Omental fat pad (tissue), 4 donors: ENCODE measurements at places on chromosomes 12 and 14.
A peak's percentile ranks its signal among the peaks of the same experiment; 100 is the strongest.

DNA sequence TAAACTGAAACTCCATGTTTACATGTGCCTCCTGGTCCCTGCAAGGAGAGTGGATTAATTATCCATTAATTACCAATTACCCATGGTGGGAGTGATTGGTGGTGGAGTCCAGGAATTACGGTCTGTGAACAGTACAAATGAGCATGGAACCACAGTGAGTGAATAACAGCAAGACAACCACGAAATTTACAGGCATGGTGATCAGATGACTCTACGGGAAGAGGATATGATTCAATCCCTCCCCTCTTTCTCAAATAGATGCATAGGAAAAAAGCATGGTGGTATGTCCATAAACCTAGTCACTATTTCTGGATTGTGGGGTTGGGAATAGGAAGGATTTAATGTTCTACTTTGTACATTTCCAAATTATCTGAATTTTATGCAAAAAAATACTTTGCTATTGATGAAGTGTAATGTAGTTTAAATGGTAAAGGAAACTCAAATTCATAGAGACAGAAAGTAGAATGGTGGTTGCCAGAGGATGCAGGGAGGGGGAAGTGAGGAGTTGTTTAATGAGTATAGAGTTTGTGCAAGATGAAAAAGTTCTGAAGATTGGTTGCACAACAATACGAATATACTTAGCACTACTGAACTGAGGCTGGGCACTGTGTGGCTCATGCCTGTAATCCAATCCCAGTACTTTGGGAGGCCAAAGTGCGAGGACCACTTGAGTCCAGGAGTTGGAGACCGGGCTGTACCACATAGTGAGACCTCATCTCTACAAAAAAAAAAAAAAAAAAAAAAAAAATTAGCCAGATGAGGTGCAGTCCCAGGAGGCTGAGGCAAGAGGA lies 41.2 kb upstream of the C12orf75 start:
- DNase-seq: no peak

GRCh38 chr12:109016978-109017377 lies 3.9 kb downstream of the SVOP start:
- no peak for DNase-seq

- no peak for DNase-seq
Observed at GRCh38 chr12:110937104-110937641, 16.8 kb upstream of the MYL2 start.

GRCh38 chr12:65879878-65880277 lies 55.6 kb downstream of the HMGA2 start:
- DNase-seq: no peak

DNA sequence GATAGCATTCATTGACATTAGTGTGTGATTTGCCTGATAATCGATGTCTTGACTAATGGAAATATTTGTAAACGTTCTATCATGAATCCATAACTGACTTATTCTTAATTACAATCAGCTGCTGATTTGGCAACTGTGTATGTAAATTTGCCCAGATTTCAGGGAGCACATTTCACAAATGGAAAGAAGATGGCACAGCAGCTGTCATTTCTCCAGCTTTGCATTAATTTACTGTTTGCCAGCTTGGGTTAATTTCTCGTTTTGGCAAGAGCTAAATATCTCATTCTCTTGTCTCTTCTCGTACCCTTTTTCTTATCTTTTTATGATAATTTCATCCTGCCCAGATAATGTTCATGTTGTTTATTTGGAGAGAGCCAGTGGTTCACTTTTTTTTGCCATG lies 22.9 kb downstream of the TDP1 start:
- DNase-seq: no peak

DNA sequence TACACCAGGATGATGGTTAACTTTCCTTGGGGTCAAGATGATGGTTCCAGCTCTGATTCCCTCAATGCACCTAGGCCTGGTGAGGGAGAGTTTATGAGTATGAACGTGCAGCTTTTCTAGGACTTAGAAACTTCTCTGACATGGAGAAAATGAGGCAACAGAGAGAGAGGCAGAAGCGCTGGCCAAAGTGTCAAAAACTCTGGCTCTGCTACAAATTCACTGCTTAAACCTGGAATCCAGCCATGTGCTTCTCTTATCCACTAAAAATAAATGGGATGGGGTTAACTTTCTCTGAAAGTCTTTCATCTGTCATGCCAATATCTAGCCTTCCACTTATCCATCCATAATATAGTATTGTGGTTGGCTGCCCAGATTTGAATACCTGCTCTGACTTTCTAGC lies 568.7 kb downstream of the MED13L start:
- DNase-seq: no peak

- DNase-seq: no peak
Observed at GRCh38 chr14:72528059-72528862, 365.6 kb downstream of the DPF3 start.

GRCh38 chr14:20435582-20436362 lies at the start of gene KLHL33:
TSS of gene KLHL33 (minus strand) at chr14:20436166. CDS start at chr14:20435811, 355 bp downstream.
- no peak for DNase-seq

- DNase-seq: no peak
Observed at GRCh38 chr12:119500209-119500608, 93.4 kb upstream of the TMEM233 start.

GRCh38 chr12:118376089-118377020 lies at the start of gene SUDS3:
TSS of gene SUDS3 (plus strand) at chr12:118376555. CDS start at chr12:118376692, 137 bp downstream.
- peak; percentile 92 for DNase-seq

GRCh38 chr12:92439420-92439805 lies 263.4 kb upstream of the PLEKHG7 start:
- DNase-seq: no peak

- no peak for DNase-seq
Observed at GRCh38 chr14:105128059-105128458, 40.5 kb downstream of the JAG2 start.

DNA sequence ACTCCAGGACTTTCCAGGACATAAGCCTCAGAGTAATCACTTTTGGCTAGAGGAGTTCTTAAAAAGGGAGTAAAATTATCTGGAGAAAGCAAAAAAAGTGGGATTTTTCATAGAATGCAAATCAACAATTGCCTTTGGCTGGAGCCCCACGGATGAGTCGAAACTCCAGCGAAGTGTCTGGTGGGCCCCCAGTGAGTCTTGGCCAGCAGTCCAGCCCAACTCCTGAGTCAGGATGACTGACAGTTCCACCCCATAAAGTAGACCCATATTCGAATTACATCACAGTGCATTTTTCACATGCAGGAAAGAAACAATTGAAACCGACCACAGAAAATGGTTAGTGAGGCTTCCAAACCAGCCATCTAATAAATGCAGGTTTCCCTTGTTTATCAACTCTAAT lies 265.7 kb downstream of the BCL11B start:
- no peak for DNase-seq

DNA sequence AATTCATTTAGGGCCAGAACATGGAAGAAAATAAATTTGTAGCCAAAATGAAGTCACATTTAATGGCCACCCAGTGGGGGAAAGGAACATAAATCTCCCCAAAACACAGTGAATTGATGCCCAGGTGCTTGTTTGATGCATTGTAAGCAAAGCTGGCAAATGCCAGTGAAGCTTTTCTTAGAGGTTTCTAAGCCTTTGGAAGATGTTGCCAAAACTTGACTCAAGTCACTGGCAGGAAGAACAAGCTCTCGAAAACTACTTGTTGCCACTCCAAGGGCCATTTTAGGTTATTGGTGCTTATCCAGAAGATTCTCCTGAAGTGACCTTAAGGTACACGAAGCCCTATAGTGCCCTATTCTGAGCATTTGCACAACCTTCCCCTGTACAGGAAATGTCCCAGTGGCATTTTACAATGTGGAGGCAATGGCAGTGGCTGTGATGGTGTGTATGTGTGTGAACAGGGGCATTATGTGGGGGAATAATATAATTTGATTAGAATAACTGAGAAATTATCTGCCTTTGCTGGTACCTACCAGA lies 89.5 kb upstream of the NOVA1 start:
- DNase-seq: no peak

- no peak for DNase-seq
Observed at GRCh38 chr14:96055065-96055752, 16.0 kb downstream of the C14orf132 start.

DNA sequence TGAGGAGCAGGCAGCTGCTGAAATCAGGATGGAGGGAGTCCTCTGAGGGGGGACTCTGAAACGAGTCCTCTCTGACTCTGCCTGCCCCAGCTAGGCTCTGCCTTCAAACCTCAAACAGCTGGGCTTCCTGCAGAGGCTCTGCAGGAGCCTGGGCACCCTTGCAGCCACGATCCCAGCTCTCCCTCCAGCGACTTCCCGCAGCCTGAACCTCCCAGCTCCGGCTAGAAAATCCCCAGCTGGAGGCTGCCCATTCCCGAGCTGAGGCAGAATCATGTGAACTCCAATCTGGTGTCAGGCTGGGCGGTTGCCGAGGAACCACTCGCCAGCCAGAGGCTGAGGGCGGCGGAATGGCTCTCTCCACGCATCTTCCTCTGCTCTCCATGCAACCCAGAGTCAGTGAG lies at the start of gene GPR68:
GPR68 (minus strand) TSS at position 204 of the 401 bp plus-strand sequence. CDS start 9,654 bp downstream, outside the sequence.
- no peak for DNase-seq

GRCh38 chr12:44812062-44812461 lies 64.1 kb downstream of the NELL2 start:
- DNase-seq: no peak

- DNase-seq: no peak
Observed at GRCh38 chr12:119319638-119320037, 14.9 kb upstream of the CCDC60 start.

GRCh38 chr14:102043251-102044025 lies 43.4 kb downstream of the HSP90AA1 start:
- no peak for DNase-seq

DNA sequence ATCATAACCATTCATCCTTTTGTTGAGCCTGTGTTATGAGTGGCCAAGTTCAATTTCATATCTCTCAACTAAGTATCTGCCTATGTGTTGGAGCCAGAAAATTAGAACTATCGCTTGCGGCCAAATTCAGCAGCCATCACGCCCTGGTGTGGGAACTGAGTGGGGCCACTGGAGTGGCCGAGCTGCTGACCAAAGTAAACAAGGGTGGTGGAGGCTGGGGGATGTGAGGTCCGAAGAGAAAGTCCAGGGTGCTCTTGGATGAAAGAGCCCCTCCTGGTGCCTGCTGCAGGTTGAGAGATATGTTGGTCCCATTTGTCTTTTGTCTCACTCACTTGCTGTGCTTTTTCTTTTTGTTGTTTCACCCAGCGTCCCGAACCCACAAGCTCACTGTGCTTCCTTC lies 14.9 kb downstream of the ADGRD1 start:
- no peak for DNase-seq

DNA sequence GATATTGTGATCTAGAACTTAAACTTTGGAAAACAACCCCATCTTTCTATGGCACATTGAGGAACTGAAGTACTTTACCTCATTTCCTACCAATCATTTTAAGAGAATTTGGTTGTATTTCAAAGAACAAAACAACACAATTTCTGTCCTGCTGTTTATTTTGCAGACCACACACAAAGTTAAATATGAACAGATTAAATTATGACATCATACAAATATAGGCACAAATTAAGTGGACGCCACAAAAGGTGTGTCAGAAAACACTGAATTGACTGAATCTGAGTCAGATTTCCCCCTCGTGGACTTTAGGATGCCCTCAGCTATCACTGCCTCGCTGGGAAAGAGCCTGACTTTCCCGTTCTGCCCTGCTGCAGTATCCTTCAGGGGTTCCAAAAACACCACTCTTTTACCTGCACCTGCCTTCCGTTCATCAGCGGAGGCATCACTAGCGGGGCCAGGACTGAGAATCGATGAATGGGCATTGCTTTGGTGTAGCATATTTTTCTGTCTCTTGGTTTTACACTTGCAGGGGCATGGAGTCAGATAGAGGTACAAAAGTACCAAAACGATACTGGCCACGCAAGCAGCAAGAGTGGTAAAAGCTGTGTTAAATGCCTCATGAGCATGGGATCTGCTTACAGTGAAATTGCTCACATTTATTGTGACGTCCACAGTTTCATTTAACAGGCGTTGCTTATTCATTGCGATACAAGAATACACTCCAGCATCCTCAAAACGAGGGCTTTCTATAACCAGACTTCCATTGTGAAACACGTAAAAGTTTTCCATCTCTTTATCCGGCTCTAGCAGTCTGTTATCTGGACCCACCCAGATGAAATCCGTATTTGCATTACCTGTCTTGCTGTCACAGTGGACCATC lies 2.0 kb upstream of the PCED1B start:
- no peak for DNase-seq

DNA sequence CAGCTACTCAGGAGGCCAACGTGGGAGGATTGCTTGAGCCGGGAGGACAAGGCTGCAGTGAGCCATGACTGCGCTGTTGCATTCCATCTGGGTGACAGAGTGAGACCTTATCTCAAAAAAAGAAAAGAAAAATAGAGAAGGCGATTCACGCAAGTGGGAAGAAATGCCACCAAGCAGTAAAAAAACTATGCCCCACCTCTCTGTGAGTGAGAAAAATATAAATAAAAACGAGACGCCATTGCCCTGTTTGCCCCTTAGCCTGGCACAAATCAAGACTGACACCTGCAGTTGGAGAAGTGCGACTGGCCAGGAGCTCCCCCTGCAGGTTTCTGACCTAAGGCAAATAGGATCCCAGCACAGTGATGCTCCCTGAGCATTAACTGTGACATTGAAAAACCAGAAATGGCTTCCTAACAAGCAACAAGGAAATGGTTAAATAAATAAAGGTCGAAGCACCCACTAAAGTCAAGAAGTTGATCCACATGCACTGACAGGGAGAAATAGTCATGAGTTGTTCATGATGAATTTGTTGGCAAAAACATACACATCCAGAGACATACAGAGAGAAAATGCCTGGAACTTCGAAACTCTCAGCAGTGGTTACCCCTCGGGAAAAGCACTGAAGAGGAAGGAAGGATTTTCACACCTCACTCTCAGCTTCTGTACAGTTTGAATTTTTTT lies 21.1 kb downstream of the GSC start:
- no peak for DNase-seq

DNA sequence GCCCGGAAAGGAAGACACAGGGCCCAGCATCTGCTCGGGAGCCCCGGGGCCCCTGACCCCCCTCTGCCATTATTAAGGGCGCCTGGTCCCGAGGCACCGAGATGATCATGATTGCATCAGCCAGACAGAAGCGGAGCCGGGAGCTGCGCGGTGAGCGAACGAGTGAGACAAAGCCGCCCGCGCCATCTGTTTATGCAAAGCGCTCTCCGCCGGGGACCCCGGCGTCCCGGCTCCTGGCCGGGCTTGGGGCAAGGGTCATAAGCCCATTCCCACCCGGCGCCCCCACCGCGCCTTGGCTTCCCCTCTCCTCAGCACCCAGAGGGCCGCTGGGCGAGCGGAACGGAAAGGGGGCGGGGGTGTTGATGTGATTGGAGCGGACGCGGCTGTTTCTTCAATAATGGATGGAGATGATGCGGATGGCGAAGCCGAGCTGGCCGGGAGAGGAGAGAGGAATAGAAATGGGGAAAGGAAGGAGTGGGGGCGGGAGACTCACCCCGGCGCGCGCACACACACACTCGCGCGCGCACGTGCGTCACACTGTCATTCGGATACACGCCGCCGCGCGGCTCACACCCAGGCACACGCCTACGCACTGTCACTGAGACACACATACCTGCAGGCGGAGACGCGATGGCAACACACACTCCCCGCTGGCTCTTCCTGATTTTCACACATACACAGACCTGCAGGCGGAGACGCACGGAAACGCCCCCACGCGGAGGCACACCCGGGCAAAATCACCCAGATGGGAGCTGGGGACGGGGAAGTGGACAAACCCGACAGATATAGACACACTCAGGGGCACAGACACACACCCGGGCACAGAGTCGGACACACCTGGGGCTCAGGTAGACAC lies 10.7 kb downstream of the STAC3 start:
- no peak for DNase-seq
